ENCODE measurements at places on chromosomes 11 and 22. TPM values are rescaled to one million over a fixed set of nuclear protein-coding genes. Genes with fewer than 3 reads are reported as not detected.

- DNase-seq: no peak
Measured at GRCh38 chr11:4095509-4096230, 1.1 kb downstream of the RRM1 start.

DNA sequence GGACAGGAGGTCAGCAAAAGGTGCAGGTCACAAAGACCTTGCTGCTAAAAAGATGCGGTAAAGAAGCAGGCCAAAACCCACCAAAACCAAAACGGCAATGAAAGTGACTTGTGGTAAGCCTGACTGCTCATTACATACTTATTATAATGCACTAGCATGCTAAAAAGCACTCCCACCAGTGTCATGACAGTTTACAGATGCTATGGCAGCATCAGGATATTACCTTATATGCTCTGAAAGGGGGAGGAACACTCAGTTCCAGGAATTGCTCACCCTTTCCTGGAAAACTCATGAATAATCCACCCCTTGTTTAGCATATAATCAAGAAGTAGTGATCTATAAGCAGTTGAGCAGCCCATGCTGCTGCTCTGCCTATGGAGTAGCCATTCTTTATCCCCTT is 45.2 kb upstream of the SLC5A12 start:
- no peak for DNase-seq

GRCh38 chr11:47003180-47003877 is 66.8 kb downstream of the CSTPP1 start:
- DNase-seq: no peak

- DNase-seq: peak; percentile 9
Measured at GRCh38 chr11:44388828-44389657, 79.1 kb upstream of the ALX4 start.

GRCh38 chr11:41392596-41392995 is 66.9 kb downstream of the LRRC4C start:
- no peak for DNase-seq

- peak; percentile 80 for DNase-seq
Measured at GRCh38 chr22:31347251-31348008, 1.3 kb upstream of the PATZ1 start.

DNA sequence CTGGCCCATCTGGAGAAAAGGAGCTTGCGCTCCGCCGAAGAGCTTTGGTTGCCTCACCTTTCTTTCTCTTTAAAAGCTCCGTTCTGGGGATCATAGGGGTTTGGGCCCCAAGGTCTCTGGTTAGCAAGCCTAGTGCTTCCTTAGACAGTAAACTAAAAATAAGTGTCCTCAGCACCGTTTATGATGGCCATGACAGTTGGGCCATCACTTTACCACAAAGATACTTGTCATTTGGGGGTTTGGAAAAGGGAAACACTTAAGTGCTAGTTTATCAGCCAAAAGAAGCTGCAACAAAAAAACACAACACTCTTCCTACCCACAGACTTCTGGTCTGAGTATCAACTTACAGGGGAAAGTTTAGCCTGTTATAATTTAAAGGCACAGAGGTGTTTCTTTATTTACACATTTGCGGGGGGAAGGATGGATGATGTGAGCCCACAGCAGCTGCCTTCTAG is 88.4 kb upstream of the CD44 start:
- DNase-seq: no peak

- DNase-seq: no peak
Measured at GRCh38 chr22:43404673-43405385, 7.0 kb upstream of the MPPED1 start.

DNA sequence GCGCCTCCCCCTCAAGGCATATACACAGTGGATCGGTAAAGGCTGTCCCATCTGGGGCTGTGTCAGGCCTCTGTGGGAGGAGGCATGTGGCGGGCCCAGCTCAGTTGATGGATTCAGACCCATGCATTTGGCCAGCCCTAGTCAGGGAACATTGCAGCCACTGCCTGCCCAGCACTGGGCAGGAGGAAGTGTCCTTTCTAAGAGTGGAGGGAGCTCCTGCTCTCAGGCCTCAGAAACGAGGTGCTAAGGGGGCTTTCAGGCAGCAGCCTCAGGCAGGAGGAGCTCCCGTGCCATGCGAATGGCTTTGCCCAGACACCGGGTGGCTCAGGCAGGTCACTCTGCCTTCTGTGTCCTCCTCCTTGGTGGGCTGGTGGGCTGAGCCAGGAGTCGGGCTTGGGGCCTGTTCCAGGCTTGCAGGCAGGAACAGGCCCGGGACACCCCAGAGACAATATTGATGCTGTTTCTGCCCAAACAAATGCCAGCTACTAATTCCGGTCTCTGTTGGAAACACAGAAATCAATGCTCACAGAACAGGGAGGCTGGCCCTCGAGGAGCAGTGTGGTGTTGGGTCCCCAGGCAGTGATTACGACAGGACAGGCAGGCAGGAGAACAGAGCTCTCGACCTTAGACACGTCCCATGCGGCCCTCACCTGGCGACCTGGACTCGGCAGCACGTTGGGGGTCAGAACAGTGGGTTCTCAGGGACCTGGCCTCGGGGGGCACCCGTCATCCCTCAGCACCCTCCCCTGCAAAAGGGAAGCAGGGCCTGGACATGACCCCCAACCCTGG is 42.3 kb upstream of the CCDC188 start:
- DNase-seq: no peak

DNA sequence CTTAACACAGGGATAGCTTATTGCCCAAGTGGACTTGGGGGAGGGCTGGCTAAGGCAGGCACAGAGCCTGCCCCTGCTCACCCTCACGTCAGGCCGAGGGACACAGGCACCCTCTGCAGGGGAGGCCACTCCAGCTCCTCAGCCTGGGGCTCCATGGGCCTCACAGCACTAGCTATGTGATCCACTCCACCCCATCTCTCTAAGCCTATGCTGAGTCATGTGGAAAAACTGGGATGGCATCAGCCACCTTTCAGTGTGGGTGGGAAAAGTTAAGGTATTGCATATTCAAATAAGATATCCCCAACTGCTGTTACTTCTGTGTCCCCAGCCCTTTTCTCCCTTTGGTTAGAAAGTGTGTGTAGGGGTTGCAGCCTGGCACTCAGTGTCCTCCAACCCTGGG is 22.3 kb downstream of the RANGAP1 start:
- no peak for DNase-seq

DNA sequence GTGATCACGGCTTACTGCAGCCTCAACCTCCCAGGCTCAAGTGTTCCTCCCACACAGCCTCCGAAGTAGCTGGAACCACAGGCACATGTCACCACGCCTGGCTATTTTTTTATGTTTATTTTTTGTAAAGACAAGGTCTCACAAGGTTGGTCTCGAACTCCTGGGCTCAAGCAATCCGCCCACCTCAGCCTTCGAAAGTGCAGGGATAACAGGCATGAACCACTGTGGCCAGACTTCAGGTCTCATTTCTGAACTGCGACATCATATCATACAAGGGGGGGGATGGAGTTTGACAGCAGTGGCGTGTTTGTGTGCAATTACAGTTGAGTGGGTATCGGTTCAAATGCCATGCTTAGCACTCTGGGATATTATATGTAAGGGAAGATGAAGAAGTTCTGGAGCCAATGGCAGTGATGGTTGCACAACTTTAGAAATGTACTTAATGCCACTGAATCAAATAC is 6.9 kb downstream of the NAALADL1 start:
- DNase-seq: no peak

GRCh38 chr11:46712874-46713576 is 6.0 kb upstream of the F2 start:
- DNase-seq: no peak

GRCh38 chr22:21073023-21073422 is 27.3 kb downstream of the LRRC74B start:
- no peak for DNase-seq

DNA sequence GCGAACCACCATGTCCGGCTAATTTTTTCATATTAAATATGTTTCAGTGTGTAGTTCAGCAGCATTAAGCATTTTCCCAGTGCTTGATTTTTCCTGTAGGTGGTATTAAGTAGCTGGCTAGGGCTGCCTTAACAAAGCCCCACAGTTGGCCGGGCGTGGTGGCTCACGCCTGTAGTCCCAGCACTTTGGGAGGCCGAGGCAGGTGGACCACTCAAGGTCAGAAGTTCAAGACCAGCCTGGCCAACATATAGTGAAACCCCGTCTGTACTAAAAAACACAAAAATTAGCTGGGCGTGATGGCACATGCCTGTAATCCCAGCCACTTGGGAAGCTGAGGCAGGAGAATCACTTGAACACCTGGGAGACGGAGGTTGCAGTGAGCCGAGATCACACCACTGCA is 33.5 kb upstream of the TOLLIP start:
- DNase-seq: no peak

DNA sequence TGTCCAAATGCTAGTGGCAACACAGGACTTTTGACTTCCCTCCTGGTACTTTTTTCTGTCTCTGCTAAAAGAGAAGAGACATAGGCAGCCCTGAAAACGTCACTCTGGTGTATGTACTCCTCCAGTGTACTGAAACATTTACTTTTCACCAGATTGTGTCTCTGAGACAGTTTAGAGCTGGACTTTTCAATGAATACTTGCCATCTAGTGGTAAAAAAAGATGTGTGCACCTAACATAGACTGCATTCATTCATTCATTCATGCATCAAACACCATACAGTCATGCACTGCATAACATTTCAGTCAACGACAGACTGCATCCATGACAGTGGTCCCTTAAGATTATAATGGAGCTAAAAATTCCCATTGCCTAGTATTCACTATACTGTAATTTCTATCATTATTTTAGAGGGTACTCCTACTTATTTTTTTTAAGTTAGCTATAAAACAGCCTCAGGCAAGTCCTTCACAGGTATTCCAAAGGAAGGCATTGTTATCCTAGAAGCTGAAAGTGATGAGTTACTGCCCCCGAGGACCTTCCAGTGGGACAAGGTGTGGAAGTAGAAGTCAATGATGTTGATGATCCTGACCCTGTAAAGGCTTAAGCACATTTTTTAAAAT is 186.2 kb downstream of the SPON1 start:
- DNase-seq: no peak

GRCh38 chr22:49521787-49522224 is 305.9 kb downstream of the BRD1 start:
- DNase-seq: peak; percentile 56

DNA sequence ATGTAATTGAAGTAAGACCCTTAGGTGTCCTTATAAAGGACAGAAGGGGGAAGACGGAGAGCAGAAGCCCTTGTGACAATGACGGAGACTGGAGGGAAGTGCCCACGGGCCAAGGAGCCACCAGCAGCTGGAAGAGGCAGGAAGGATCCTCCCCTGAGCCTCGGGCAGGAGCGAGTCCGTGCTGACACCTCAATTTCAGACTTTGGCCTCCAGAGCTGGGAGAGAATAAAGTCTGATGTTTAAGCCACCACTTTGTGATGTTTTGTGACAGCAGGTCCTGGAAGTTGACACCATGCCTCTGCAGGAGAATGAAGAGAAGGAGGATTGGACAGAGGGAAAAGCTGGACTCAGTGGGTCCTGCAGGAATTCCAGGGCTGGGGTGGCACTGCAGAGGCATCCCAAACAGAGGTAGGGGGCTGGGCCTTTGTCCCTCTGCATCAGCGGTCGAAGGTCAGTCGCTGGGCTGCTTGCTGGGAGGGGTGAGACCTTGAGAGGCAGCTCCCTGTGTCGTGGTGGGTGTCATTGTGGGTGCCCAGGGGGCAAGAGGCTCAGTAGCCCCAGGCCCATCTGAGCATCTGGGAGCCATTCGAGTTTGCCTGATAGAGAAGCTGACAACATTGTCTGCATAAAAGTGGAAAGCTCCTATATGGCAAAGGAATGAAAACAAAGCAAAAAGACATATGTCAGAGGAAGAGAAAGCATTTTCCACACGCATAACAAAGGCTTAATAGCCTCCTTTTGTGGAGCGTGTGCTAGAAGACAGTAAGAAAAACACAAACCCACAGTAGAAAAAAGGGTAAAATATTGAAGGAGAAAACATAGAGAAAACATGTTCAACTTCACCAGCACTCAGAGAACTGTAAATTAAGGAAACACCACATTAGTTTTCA is 68.8 kb downstream of the RTL6 start:
- DNase-seq: peak; percentile 70

DNA sequence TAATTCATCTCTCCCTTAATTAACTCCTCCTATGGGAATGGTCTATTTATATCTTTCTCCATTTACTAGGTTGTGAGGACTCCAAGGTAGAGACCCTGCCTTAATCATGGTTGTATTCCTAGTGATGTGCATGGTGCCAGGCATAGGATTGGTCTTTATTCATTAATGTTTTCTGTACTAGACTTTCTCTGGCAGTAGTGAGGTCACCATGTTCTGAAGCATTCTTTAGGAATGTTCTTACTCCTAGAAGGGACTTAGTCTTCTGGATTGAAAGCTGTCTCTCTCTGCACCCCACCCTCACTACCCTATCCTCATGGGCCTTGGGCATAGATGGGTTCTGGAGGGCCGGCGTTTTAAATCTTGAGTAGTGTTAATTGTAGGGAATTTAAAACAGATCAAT is 10.6 kb upstream of the INSC start:
- no peak for DNase-seq

DNA sequence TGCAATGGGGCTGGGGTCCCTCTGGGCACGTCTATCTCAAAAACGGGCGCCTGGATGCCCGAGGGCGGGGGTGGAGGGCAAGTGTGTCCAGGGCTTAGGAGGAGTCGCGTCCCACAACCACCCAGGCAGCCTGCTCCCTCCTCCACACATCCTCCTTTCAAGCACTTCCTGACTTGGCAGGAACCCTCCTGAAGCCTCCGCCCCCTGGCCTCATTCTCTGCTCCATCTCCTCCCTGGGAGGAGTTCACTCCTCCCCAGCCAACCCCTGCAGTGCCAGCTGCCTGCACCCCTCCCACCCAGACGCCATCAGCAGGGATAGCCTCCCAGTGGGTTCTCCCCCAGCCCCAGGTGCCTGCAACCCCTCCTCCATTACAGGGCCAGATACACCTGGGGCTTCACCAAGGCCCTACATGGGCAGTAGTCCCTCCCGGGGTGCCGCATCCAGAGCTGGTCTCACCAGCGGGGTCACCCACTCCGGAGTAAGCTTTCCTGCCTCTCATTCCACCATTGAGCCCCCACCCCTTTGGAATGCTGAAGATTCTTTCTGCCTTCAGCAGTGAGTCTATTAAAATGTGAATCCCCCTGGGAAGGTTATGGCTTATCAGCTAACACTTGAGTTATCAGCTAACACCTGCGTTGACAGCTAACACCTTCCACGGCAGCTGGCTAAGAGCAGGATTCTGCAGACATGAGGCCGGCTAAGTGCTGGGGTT is 24.4 kb downstream of the RTN4R start:
- peak; percentile 86 for DNase-seq

- no peak for DNase-seq
Measured at GRCh38 chr11:102464859-102465500, 12.4 kb upstream of the TMEM123 start.

- no peak for DNase-seq
Measured at GRCh38 chr22:36478966-36479365, 2.5 kb downstream of the TXN2 start.

SCGB2A2 gene
- total RNA-seq: not detected

CRYAB gene
- 8,606 TPM for total RNA-seq

SMTN gene
- 128 TPM for total RNA-seq

CARD18 gene
- not detected for total RNA-seq

SMCO4 gene
- 40.0 TPM for total RNA-seq

PRR5L gene
- total RNA-seq: 4.0 TPM
